NCI-H1105 (cell line): ENCODE measurements at places on chromosomes 7 and 10.

GRCh38 chr10:25849268-25849667 is 84.8 kb upstream of the MYO3A start:
- DNase-seq: no peak

DNA sequence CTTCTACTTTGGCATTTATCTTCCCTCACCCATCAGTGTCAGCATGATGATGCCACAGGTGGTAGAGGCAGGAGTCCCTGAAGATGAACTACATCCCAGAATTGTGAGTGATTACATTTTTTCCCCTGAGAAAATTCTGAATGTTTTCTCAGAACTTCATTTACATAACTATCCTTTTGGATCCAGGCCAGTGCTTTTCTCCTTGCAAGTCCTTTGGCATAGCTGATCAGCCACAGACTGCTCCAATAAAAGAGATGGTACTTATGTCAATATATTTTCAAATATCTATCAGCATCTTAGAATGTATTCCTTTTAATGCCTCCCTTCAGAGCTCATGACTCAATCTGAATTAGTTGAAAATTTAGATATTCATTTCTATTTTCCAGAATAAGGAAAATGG is 135.5 kb downstream of the IQUB start:
- DNase-seq: no peak

DNA sequence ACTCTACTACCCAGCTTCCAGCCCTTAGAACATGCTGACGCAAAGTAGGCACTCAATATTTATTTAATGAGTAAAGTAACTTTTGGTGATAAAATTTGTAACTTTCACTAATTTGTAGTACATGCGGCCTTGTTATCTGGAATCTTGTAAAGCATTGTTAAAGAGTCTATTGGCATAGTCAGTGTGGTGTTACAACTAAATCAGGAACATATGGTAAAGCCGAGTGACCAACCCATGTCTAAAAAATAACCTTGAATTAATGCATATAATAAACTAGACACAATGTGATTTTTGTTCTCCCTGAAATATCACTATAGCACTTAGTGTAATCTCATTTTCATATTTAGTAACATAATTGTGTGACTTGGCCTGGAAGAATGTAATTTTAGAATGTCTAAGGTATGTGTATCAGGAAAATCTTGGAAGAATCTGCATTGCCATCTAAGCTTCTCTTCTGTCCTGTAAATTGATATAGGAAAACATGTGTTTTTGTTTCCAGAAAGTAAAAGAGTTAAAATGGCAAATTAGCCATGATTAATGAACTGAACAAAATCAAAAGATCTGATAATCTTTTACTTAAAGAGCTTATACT is 256.7 kb upstream of the GNAI1 start:
- no peak for DNase-seq

DNA sequence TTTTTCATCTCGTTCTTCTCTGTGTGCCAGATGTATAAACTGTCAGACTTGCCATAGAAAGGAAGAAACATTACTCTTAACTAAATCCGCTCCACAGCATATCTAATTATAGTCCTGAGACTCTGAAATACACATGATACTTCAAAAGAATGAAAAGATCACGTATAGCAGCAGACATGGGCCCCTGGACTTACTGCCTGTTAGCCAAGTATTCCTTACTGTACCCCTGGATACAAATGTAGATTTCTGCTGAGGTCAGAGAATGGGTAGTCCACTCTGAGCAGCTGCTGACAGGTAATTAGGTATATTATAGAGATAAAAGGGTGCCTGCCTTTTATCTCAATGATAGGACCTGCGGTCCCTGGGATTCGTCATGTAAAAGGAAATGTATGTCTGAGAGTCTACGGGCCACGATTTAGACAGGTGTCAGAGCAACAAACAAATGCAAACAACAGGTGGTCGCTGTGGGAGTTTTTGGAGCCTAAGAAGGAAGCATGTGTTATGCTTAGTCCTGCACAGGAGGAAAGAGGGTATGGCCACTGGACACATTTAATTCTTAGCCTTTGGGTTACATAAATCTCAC is 69.4 kb downstream of the VOPP1 start:
- peak; percentile 70 for DNase-seq

GRCh38 chr10:37736120-37736519 is 121.3 kb downstream of the ZNF248 start:
- DNase-seq: no peak

GRCh38 chr7:121871188-121871587 is 1.8 kb upstream of the PTPRZ1 start:
- no peak for DNase-seq

DNA sequence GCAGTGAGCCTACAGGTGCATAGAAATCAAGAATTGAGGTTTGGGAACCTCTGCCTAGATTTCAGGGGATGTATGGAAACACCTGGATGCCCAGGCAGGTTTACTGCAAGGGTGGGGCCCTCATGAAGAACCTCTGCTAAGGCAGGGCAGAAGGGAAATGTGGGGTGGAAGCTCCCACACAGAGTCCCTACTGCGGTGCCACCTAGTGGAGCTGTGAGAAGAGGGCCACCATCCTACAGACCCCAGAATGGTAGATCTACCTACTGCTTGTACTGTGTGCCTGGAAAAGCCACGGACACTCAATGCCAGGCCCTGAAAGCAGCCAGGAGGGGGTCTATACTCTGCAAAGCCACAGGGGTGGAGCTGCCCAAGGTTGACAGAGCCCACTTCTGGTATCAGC is 533.5 kb downstream of the GPAM start:
- no peak for DNase-seq

DNA sequence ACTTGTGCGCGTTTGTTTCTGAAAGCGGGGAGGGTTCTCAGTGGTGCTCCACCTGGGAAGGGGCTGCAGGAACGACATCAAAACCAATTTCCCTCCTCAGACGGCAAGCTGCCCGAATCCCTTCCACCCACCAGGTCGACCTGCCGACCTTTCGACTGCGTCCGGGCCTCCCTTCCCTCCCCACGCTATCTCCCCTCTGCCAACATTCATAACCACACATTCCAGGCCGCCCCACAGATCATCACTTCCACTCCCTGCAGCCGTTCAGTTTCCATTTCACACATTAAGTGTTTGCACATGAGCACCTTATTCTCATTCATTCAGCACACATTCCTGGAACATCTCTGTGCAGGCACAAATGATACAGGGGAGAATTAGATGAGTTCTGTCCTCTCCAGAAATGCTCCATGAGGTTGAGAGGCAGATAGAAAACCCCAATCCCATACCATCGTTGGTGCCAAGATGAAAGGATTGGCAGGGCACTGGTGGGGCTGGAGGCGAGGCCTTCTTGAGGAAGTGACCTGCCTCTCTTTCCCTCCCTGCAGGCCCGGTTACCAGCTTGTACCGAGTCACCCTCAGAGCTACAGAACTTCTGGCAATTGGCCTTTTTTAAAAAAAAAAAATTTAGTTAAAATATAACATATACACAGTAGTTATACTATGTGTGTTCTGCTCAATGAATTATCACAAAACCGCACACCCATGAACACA is 70.0 kb downstream of the MINDY4 start:
- DNase-seq: no peak

DNA sequence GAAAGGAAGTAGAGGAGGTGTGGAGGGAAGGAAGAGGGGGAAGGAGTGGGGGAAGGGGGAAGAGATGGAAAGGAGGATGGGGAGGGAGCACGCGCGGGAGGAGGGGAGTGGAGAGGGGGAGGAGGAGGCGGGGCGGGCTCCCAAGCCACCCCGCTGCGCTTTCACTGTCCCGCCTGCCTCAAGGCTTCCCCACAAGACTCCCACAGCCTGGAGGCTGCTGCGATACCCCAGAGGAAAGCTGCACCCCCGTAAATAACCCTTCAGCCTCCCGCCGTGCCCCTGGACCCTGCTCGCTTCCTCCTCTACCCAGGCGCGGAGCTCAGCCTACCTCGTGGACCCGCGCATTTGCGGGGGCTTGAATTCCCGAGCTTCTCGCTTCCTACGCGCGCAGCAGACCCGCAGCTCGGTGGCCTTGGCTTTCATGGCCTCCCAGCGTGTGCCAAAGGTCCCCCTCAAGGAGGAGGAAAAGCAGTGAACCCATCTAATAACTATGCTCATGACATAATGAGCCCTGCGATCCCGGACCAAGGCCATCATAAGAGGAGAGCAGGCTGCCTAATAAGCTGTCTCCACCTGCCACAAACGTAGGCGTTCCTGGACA is at the start of gene C10orf67:
Gene C10orf67, minus strand, starts transcription at position 557 of the 601 bp plus-strand sequence. Its CDS starts 23 bp downstream, at position 534.
- DNase-seq: no peak

DNA sequence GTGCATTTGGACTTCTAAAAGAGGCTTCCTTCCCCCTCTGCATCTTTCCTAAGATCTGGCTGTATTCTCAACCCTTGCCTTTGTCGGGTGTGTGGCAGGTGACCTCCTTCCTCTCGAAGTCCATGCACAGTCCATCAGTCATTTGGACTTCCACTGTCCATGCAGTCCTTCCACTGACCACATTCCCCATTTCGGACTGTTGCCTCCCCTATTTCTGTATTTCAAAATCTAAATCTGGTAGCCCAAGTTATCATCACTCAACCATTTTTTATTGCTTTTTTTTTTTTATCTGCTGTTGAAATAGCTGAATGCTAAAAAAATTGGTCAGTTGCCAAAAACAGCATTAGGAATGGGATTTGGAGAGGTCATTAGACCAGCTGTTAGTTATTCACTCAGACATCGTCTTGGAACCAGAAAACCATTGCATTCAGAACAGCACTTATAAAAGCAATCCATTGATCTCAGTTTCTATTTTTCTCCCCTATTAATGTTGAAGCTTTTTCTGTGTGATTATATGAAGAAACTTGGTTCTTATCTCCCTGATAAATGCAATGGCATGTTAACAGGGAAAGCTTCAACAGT is 575.6 kb downstream of the KIF20B start:
- peak; percentile 8 for DNase-seq

DNA sequence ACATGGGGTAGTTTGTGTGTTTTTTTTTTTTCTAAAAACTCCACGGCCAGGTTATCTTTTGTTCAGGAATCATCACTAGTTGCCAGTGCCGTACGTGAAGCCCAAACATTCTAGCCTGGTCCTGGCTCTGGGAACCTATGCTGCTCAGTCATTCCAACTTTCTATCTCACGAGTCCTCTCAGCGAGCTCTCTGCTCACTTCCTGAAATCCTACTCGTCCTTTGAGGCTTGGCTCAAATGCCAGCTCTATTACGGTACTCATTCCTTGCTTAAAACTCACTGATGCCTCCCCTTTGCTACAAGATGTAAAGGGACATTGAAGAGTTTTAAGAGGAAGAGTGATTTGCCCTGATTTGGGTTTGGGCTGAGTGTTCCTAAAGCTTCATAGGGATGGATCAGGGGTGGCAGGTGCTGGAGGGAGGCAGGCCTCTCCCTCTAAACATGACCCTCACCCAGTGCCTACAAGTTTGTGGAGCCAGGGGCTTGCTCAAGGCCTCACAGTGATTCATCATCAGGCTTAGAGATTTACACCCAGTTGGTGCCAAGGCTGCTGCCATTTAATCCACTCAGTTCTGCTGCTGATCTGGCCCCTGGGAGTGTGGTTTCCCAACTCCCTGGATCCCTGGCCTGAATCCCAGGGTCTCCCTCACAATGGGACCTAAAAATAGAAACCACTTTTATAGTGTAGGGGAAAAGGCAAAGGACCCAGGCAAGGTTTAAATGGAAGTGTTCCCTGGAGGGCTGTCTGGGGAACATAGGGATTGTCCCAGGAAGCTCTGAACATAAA is 46.1 kb upstream of the R3HCC1L start:
- DNase-seq: no peak

GRCh38 chr10:45249978-45250693 is 65.3 kb downstream of the OR13A1 start:
- peak; percentile 20 for DNase-seq

- DNase-seq: no peak
These were observed 320.8 kb upstream of the NRP1 start for GRCh38 chr10:33655165-33655815.

DNA sequence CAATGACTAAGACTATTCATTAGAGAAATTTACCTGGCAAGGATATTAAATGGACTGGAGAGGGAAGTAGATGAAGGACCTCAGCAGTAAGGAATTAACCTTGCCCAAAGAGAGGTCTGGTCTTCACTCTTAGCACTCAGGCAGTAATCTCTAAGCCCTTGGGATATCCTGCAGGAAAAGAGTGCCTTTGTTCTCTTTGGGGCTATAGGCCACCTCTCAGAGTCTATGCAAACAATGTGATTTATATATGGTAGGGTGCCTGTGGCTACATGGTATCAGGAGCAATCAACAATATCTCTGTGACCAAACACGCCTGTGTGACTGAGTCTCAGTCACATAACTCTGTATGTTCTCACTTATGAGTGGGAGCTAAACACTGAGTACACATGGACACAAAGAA is 154.7 kb upstream of the CDK1 start:
- DNase-seq: no peak

- DNase-seq: no peak
These were observed 21.1 kb downstream of the C7orf33 start for GRCh38 chr7:148611692-148612091.

DNA sequence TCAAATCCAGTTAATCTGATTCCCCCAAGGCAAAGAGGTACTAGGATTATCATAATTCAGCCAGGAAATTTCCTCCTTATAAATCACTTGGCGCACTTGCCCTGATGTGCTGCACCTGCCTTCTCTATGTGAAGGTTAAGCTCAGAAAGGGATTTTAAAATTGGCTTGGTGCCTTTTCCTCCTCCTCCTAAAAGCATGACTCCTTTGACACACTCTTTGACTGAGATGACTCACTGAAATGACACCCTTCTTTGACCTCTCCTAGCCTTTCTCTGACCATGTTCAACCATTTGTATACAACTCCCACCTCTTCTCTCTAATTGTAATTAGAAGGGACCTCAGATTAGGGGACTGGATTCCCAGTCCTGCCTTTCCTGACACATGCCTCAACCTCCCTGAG is 46.5 kb downstream of the ABLIM1 start:
- no peak for DNase-seq

- no peak for DNase-seq
These were observed 28.7 kb downstream of the GIMAP8 start for GRCh38 chr7:150479023-150479716.

DNA sequence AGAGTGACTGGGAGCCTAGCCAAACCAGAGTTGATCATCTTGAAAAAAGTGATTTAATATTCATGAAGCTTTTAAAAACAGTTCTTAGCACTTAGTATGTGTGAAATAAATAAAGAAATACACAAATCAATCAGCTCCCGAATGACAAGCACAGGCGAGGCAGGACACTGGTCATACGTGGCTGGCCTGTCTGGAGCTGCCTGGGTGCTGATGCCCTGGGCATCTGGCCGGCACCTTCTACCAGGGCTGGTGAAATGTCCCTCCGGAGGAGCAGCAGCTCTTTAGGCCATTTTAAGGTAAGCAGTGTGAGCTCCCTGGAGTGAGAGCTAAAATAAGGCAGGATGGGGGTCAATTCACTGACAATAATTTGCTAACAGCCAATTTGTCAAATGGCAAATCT is 23.7 kb downstream of the IL15RA start:
- DNase-seq: no peak

- DNase-seq: no peak
These were observed 593 bp upstream of the PILRA start for GRCh38 chr7:100372694-100373093.

GRCh38 chr10:3077940-3078630 is 10.7 kb downstream of the PFKP start:
- DNase-seq: no peak

- no peak for DNase-seq
These were observed 229.7 kb downstream of the CDK14 start for GRCh38 chr7:90825779-90826178.
